Stimulated activated CD4-positive, alpha-beta T cell treated with anti-CD3 and anti-CD28 coated beads, Interleukin-1b, Interleukin-23, amount 100 ng/mL, for 1 hour (primary cell): ENCODE measurements at places on chromosomes 11 and 22.

GRCh38 chr11:118690553-118691304 is 11.3 kb upstream of the TREH start:
- DNase-seq: no peak

DNA sequence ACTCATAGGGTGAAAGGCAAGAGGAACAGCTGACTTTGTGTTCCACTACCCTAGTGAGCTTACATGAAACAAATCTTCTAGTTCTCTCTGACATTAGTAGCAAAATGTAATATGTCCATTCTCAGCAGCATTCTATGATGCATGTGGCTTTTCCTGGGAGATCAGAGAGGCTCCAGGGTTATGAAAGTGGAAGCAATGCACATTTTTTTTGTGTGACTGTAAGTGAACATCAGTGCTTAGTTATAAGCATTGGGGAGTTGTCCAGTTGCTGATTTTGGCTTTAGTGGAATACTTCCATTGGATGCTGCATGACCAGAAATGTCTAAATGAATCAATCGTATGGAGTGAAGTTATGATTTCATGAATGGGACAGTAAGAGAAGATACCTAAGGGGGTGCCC is 255.9 kb downstream of the FAT3 start:
- no peak for DNase-seq

DNA sequence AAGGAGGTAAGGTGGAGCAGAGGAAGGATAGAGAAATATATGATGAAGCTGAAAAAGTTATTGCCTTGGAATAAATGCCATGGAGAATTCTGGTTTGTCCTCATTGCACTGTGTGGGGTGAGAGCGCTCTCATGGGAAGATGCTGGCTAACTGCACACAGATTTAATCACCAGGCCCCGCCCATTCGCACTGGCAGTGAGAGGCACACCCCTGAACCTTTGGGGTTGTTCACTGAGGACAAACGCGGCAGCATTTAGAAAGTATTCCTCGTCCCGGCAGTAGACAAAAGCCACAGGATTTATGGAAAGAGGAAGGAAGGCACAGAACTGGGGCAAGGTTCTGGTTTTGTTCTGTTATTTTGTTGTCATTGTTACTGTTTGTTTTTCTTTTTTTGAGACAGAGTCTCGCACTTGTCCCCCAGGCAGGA is 70.2 kb downstream of the MED15 start:
- no peak for DNase-seq

DNA sequence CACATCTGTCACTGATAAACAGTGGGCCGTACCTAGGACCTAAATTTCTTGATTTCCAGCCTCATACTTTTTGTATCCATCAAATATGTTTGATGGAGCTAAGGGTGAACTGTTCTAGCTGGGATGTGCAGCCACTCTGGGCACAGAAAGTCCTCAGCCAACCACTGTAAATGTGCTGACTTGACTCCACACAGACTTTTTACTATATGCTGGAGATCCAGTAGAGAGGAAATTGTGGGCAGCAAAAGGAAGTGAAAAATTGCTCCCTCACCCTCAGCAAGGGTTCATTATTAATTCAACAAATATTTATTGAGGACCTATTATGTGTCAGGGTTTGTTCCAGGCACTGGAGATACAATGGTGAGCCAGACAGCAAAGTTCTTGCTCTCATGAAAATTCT is 54.2 kb upstream of the AMPD3 start:
- no peak for DNase-seq

GRCh38 chr11:62071408-62071807 is 52.4 kb upstream of the INCENP start:
- no peak for DNase-seq

- no peak for DNase-seq
Observed at GRCh38 chr11:26412955-26413354, 81.0 kb downstream of the ANO3 start.

- DNase-seq: no peak
Observed at GRCh38 chr11:114017723-114018122, 41.8 kb upstream of the ZBTB16 start.

DNA sequence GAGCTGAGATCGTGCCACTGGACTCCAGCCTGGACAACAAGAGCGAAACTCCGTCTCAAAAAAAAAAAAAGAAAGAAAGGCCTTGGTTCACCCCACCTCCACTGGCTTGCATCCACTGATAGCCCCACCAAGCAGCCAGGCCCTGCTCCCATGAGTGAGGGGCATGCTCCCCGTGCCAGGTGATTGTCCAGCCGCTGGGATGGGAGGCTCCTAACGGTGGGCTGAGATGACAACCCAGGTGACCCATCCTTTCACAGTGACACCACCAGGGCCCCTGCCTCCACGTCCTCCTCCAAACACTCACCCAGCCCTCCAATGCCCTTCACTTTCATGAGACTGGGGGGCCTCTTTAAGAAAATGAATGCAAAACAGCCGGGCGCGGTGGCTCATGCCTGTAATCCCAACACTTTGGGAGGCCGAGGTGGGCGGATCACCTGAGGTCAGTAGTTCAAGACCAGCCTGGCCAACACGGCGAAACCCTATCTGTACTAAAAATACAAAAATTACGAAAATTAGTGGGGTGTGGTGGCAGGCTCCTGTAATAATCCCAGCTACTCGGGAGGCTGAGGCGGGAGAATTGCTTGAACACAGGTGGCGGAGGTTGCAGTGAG is 8.6 kb upstream of the DERL3 start:
- no peak for DNase-seq

- DNase-seq: no peak
Observed at GRCh38 chr11:68673991-68674390, 10.4 kb upstream of the GAL start.

DNA sequence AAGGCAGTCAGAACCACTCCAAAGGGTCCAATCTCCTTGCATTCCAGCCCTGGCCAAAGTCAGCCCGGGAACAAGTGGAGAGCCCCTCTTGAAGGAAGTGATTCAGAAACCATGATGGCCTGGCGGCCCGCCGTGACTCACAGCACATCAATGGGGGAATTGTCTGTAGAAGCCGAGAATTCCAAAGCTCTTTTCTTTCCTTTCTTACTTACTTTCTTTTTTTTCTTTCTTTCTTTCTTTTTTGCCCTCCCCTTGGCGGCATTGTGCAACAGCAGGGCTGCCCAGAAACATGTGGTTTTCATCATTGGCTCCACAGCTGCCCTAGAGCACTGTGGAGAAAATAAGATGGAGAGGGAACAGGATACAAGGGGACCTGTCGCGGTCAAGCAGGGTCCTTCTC is 140.2 kb upstream of the TIMP3 start:
- DNase-seq: no peak
